ENCODE measurements at places on chromosomes 7 and 10.
A peak's percentile ranks its signal among the peaks of the same experiment; 100 is the strongest.

- H3K27me3 ChIP-seq = no peaks in the 10 kb centered on the region
- DNase-seq = no peak
- H3K4me1 ChIP-seq = peaks cover 52% of the 10 kb centered on the region
- H3K27ac ChIP-seq = peak overlapping the region; percentile 86
- no peak overlapping the region for H3K4me3 ChIP-seq
These were observed 7.1 kb downstream of the CPED1 start for GRCh38 chr7:120995654-120996053.

DNA sequence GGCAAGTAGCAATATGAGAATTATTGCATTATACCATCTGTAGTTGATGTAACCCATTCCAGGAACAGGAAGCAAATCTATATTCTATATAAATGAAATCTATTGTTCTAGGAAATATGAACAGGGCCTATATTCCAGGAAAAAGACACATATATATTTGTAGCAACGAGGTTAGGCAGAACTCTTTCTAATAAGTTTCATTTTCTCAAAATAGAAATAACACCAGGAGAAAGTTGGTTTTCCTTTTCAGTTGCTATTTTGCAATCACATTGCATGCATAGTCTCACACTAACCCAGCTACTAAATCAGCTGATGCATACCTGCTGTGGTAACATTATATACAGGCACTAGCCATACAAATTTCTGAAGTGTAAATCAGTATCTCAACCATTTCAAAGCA, 6.2 kb upstream of the IFIT2 start:
- H3K4me1 ChIP-seq = peaks cover 19% of the 10 kb centered on the region
- peak overlapping the region; percentile 85 for H3K27ac ChIP-seq
- no peak for DNase-seq
- no peaks in the 10 kb centered on the region for H3K27me3 ChIP-seq
- H3K36me3 ChIP-seq = no peaks in the 10 kb centered on the region

GRCh38 chr7:153938451-153938850, 113.7 kb upstream of the DPP6 start:
- no peaks in the 10 kb centered on the region for H3K36me3 ChIP-seq
- no peaks in the 10 kb centered on the region for H3K27me3 ChIP-seq
- H3K4me3 ChIP-seq = no peak overlapping the region
- DNase-seq = no peak
- H3K27ac ChIP-seq = no peak overlapping the region
- H3K4me1 ChIP-seq = peaks cover 19% of the 10 kb centered on the region

GRCh38 chr10:42551582-42552187, 86.7 kb downstream of the ZNF33B start:
- peak overlapping the region; percentile 77 for H3K27ac ChIP-seq
- H3K4me1 ChIP-seq = peaks cover 19% of the 10 kb centered on the region
- no peaks in the 10 kb centered on the region for H3K27me3 ChIP-seq

DNA sequence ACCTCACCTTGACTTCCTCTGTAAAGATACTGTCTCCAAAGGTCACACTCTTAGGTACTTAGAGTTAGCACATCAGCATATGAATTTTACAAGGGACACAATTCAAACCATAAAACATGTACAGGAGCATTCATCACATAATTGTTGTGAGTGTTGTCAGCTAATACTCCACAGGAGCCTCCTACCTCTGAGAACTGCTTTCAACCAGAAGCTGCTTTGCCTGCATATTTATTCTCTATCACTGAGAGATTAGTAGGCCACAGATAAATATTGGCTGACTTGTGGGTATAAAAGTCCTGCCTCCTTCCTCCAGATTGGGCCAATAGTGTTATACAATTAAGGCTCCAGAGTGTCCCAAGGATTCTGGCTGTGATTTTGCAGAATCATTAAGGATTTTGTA, 1207.0 kb downstream of the XPNPEP1 start:
- no peaks in the 10 kb centered on the region for H3K27me3 ChIP-seq
- H3K4me1 ChIP-seq = no peaks in the 10 kb centered on the region
- H3K36me3 ChIP-seq = no peaks in the 10 kb centered on the region

DNA sequence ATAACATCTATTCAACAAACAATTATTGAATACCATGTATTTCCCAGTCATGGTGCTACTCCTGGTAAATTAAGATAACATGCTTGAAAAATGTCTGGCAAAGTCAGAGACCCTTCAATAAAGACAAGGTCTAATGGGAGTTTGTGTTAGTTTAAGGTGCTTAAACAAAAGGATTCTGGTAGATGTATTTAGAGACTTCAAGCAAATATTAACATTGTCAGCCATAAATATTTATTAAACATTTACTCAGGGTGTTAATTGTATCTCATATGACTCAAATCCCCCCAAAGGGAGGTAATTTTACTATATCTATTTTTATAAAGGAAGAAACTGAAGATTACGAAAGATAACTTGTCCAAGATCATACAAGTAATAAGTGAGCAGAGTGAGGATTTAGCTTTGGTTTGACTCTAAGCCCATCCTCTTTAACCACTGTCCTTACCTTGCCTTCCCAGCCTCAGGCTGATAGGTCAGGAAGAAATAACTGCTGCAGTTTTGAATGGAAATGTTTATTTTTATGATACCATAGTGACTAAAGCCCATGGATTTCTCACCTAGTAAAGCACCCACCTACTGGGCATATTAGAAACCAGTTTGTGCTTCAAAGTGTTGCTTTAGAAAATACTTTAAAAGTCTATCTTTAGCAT, 215.4 kb downstream of the COBL start:
- no peaks in the 10 kb centered on the region for H3K4me1 ChIP-seq
- no peak overlapping the region for H3K4me3 ChIP-seq
- H3K27ac ChIP-seq = no peak overlapping the region
- H3K36me3 ChIP-seq = no peaks in the 10 kb centered on the region
- DNase-seq = no peak

DNA sequence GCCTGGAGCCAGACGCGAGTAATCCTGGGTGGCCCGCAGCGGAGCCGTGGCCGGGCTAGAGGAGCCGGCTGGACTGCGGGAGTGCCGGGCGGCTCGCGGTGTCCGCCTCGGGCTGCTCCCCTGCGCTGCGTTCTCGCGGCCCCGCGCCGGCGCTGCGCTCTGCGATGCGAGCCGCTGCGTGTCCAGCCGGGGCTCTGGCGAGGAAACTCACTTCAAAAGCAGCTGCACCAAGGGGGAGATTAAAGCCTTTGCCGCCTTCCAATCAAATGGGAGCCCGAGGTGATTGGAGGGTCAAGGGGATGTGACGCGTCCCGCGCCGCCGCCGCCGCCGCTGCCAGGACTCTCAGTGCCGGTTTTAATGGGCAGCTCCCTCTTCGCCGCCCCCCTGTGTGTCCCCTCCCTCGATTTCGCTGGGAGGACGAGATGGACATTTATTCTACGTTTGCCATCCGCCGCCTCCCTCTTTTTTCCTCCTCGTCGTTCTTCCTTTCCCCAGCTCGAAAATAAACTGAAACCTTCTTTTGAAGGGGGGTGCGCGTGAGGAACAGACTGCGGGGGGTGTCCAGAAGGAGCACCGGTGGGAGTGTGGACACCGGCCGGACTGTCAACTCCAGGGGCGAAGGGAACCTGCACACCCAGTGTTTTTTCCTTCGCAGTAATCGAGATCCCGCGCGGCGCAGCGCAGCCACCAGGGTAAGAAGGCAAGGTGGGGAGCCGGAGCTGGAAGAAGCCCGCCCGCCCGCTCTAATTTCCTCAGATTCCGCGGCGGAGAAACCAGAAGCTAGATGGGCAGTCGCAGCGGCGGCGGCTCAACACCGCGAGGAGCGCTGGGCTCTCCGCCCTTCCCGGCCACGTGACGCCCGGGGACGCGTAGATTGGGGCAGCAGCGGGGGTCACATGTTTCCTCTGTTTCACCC, at the start of gene ZNF503:
ZNF503 (minus strand) TSS at position 196 of the 917 bp plus-strand sequence. CDS start 345 bp downstream, outside the sequence.
- DNase-seq = peak; percentile 99
- peak within 1 kb of the TSS; percentile 97 for H3K4me3 ChIP-seq
- peak within 1 kb of the TSS; percentile 97 for H3K27ac ChIP-seq
- H3K36me3 ChIP-seq = no peaks in the 10 kb centered on the region
- no peaks in the 10 kb centered on the region for H3K4me1 ChIP-seq

DNA sequence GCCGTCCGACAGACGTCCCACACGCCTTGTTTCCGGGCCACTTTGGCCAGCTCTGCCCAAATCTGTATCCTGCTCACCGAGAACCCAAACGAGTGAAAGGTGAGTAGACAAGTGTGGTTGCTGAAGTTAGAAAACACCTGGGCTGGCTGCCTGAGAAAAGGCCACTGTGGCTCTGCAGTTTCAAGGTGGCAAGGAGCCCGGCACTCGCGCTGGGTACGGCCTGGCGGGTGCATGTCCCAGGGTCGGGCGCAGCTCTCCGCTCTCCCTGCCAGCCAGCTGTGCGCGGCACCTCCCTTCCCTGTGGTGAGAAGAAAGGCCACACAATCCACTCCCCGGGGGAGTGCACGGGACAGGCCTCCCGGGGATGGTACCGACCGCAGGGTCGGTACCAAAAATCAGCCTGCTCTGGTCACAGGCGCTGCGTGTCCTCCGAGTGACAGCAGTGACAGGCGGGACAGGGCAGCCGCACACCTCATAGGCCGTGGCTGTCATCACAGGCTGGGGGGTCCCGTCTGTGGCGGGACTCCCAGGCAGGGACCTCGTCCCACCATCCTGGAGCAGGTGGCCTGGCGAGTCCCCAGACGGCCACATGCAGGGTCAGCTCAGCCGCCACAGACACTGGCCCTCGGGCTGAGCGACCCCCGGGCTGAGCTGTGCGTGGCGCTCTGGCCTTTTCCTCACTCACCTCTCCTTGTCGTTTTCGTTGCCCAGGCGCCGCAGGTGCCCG, 22.8 kb downstream of the CFAP46 start:
- H3K27me3 ChIP-seq = no peaks in the 10 kb centered on the region
- no peaks in the 10 kb centered on the region for H3K4me1 ChIP-seq
- H3K36me3 ChIP-seq = no peaks in the 10 kb centered on the region

DNA sequence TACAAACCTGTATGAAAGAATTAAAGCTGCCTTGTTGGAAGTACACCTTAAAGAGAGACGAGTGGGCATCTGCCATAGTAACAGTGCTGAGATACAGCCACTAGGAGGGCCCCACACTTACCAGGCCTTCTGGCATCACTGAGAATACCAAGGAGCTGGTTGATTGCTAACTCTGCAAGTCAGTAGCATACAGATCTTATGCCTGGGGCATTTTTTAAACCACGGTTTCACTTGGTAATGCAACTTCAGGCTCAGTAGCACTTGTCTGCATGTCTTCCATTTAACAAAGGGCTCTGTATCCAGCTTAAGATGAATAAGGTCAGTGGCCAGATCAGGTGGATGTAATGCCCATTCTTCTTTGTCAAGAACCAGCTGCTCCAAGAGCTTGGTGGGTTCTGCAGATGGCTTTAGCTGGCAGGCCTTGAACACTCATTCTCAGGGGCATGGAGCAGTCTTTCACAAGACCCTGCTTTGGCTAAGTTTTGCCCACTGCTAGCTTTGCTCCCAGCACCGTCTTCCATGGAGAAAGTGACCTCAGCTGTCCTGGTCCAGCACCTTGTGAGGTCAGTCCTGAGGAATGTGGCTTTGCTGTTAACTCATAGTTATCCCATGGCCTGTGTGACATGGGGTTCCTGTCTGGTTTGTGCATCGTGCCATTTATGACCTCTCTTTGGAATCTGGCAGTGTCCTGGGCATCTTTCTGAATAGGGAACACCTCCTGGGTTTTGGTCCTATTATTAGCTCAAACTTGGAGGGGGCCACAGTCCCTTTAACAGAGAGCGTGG, 68.1 kb downstream of the BMPER start:
- no peak for DNase-seq
- H3K4me1 ChIP-seq = no peaks in the 10 kb centered on the region
- no peaks in the 10 kb centered on the region for H3K36me3 ChIP-seq
- H3K4me3 ChIP-seq = no peak overlapping the region
